Chondrocyte (in vitro differentiated cells): ENCODE measurements at places on chromosomes 16 and 17.

- DNase-seq, result no peak
Observed at GRCh38 chr17:82802075-82802780, 37.6 kb downstream of the ZNF750 start.

DNA sequence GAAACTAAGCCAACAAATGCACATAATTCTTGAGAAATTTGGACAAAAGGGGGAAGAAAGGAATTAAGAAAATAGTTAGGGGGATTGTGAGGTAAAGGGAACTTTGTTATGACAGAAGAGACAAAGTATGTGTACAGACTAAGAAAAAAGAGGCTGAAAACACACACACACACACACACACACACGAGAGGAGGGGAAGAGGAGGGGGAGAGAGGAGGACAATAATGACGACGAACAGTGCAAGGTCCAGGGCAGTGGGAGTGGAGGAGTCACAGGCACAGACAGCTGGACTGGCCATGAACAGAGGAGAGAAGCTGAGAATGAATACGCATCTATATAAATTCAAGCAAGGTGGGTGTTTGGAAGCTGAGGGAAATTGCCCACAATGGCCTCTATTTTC, 44.6 kb downstream of the MARVELD3 start:
- DNase-seq, result no peak

- DNase-seq, result no peak
Observed at GRCh38 chr17:34895383-34895782, 65.9 kb downstream of the CCT6B start.

- no peak for DNase-seq
Observed at GRCh38 chr16:85084841-85085510, 27.3 kb downstream of the CIBAR2 start.

- DNase-seq, result no peak
Observed at GRCh38 chr17:68878226-68878885, 76.8 kb downstream of the ABCA8 start.

- DNase-seq, result no peak
Observed at GRCh38 chr16:85472514-85472913, 140.6 kb upstream of the GSE1 start.
